ENCODE measurements at places on chromosomes 7 and 10.

GRCh38 chr7:6546498-6547251, 4.6 kb downstream of the GRID2IP start:
- no peak for DNase-seq

DNA sequence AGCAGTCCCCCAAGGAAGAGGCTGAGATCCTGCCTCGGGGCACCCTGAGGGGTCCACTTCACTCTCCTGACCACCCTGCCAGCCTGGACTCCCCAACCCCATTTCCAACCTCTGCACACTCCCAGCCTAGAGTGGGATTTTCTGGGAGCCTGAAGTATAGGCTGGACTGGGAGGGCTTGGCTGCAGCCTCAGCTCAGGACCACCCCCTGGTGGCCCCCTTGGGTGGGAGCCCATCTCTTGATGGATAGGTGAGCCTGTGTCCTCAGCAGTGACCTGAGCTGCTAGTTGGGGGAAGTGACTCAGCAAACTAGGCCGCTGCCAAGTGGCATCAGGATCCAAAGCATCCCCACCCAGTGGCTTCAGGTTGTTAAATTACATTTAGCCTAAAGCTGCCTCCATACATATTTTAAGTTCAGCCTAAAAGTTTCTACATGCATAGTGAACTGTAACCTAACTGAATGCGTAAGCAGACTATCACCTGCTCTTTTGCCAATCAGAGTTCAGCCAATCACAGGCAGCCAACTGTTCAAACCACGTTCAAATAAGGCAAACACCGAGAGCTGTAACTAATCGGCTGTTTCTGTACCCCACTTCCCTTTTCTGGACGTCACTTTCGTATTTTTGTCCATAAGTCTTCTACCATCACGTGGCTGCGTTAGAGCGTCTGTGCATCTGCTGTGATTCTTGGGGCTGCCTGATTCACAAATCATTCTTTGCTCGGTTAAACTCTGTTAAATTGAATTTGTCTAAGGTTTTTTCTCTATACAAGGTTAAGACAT, 144.0 kb downstream of the PLPP4 start:
- no peak for DNase-seq

DNA sequence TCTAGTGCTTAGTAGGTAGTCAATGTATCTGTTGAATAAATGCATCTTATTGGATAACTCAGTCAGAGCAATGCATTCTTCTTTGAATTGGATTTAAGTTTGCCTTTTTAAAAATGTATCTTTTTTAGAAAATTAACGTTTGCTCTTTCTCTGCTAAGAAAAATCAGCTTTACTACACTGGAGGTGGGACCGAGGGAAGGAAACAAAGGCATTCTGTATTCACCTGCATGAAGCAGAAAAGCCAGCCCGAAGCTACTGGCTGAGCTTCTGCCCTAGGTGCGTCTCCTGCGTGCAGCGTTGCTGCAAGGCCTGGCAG, 22.2 kb upstream of the ITGB1 start:
- no peak for DNase-seq

DNA sequence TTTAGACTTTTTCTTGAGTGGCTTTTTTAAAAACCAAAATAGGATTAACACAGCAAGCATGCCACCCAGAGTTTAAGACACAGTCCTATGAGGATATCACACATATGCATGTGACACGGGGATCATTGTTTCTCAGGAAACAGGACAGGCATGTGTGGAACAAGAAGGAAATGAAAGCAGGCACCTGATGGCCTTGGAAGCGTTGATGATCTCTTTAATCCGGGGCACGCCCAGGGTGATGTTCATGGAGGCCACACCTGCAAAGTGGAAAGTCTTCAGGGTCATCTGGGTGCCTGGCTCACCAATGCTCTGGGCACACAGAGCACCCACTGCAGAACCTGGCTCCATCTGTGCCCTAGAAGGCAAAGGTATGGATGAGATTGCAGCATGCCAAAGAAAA, 44.3 kb downstream of the POLR3A start:
- no peak for DNase-seq

GRCh38 chr10:129560361-129560760, 93.3 kb downstream of the MGMT start:
- DNase-seq: no peak

DNA sequence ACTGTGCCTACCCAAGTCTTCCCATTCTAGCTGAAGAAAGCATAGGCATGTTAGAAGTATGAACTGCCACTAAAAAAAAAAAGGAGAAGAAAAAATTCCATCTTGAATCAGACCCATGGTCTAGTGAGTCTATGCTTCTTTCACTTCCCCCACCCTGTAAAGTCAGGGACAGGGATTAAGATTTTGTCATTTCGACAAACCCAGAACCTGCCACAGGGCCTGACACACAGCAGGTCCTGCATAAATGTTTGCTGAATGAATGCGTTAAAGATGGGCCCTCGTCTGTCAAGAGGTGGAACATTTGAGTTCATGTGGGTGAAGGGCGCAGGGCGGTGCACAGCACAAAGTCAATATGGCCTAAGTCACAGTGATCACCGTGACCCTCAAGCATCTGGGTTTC, 4.9 kb downstream of the HIPK2 start:
- DNase-seq: no peak

DNA sequence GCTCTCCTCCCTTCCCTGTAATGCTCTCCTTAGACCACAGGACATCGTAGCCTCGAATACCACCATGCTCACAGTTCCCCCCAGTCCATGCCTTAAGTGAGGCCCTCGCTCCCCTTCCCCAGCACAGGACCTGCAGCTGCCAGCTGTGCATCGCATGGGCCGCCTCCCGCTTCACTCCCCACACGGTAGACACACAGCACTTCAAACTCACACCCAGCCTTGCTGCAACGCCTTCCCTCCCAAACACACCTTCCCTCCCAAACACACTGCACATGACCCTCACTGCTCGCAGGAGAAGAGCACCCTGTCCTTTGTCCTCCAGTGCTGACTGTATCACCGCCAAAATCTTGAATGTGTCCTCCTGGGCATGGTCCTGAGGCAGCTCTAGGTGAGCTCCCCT, 42.6 kb downstream of the COBL start:
- DNase-seq: no peak

GRCh38 chr7:133139350-133139749, 57.5 kb upstream of the CHCHD3 start:
- DNase-seq: no peak

DNA sequence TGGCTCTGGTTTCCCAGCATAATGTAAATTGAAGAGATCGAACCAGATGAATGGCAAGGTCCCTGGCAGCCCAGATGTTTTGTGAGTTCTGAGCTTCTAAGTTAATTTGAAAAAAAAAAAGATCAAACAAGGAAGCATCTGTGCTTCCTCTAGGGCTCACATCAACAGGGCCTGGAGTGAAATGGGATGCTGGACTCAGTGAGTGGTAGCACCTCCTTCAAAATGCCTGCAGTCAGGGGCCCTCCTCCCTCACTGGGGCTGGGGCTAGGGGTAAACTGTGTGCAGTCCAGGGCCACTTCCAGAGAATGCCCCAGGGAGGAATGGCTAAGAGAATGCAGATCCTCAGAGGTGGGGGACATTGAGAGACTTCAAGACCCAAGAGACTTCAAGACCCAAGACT, 6.0 kb upstream of the CUEDC2 start:
- DNase-seq: no peak

- DNase-seq: no peak
Measured at GRCh38 chr10:74799721-74800221, 26.6 kb upstream of the KAT6B start.

GRCh38 chr10:12608761-12609160, 259.4 kb downstream of the CAMK1D start:
- no peak for DNase-seq
